ENCODE measurements at places on chromosomes 4 and X.

- no peak for DNase-seq
- H3K36me3 ChIP-seq, result no peaks in the 10 kb centered on the region
- H3K4me1 ChIP-seq, result no peaks in the 10 kb centered on the region
- no peaks in the 10 kb centered on the region for H3K27me3 ChIP-seq
These were observed 48.5 kb upstream of the GPRIN3 start for GRCh38 chr4:89356086-89356485.

- no peaks in the 10 kb centered on the region for H3K36me3 ChIP-seq
- no peak overlapping the region for H3K27ac ChIP-seq
- H3K27me3 ChIP-seq, result no peaks in the 10 kb centered on the region
- no peak for DNase-seq
- H3K4me3 ChIP-seq, result no peak overlapping the region
These were observed 121.0 kb downstream of the KCNIP4 start for GRCh38 chr4:21827575-21827974.

DNA sequence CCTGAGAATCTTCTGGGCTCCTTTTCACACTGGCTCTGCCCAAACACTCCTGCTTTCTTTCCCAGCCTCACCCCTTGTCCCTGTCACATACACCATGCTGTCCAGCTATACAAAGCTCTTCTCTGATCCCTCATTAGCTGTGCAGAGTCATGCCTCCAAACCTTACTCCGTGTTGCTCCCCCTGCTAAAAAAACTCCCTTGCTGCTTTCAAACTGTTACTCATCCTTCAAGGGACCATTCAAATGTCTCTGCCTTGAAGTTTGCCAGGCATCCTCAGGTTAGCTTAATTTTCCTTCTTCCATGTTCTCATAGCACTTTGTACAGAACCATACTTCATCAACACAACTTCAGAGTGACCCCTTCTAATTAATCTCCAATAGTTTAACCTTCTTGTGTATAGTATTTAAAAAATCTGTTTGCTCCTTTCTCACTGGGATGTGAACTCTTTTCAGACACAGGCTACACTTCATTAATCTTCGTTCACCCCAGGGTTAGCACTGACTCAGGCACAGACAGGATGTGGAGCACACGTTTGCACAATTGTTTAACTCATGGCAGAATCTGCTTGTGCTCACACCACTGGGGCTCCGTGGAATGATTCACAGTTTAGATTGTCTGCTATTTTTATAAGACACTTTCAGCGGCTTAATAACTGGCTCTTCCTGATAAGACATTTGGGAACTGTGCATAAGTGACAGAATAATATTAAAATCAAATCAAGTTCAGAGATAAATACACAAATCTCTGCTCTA lies 21.4 kb upstream of the SEL1L3 start:
- no peak overlapping the region for H3K4me3 ChIP-seq
- no peak for DNase-seq
- no peaks in the 10 kb centered on the region for H3K4me1 ChIP-seq
- H3K27ac ChIP-seq, result no peak overlapping the region
- no peaks in the 10 kb centered on the region for H3K27me3 ChIP-seq

GRCh38 chr4:182928061-182928460 lies 10.9 kb upstream of the DCTD start:
- peak; percentile 36 for DNase-seq
- H3K27me3 ChIP-seq, result no peaks in the 10 kb centered on the region
- H3K4me1 ChIP-seq, result no peaks in the 10 kb centered on the region
- no peaks in the 10 kb centered on the region for H3K36me3 ChIP-seq
- H3K4me3 ChIP-seq, result no peak overlapping the region

- DNase-seq, result no peak
- H3K4me1 ChIP-seq, result peaks cover 4% of the 10 kb centered on the region
- no peaks in the 10 kb centered on the region for H3K27me3 ChIP-seq
- H3K27ac ChIP-seq, result no peak overlapping the region
- H3K4me3 ChIP-seq, result no peak overlapping the region
These were observed 412.7 kb upstream of the TENM3 start for GRCh38 chr4:181830404-181831035.

DNA sequence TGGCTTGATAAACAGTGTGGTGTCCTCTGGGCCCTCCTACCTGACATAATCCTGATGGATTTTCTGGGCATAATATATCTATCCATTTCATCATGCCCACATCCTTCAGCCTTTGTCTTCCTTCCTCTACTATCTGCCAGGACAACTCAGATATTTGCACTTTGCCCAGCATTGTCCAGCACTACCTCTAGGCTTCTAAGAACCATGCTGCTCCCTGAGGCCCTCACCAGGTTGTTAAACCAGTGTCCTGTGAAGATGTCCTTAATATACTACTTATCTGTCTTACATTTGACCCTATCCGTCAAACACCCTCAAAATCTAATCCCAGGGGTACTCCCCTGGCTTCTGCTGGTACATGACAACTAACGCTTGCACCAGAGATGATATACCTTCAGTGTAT lies 58.2 kb upstream of the MAML3 start:
- no peak overlapping the region for H3K4me3 ChIP-seq
- H3K36me3 ChIP-seq, result no peaks in the 10 kb centered on the region
- H3K27ac ChIP-seq, result peak overlapping the region; percentile 71
- peaks cover 17% of the 10 kb centered on the region for H3K4me1 ChIP-seq
- DNase-seq, result no peak

- H3K4me3 ChIP-seq, result no peak overlapping the region
- no peaks in the 10 kb centered on the region for H3K36me3 ChIP-seq
- DNase-seq, result no peak
- peaks cover 4% of the 10 kb centered on the region for H3K4me1 ChIP-seq
- peaks cover 85% of the 10 kb centered on the region for H3K27me3 ChIP-seq
- no peak overlapping the region for H3K27ac ChIP-seq
These were observed 8.5 kb downstream of the NKX3-2 start for GRCh38 chr4:13535708-13536361.

GRCh38 chr4:42050516-42051249 lies 60.4 kb downstream of the SLC30A9 start:
- no peak overlapping the region for H3K4me3 ChIP-seq
- DNase-seq, result no peak
- no peak overlapping the region for H3K27ac ChIP-seq
- H3K36me3 ChIP-seq, result no peaks in the 10 kb centered on the region
- H3K4me1 ChIP-seq, result no peaks in the 10 kb centered on the region

GRCh38 chrX:128653524-128654060 lies 601.4 kb upstream of the ACTRT1 start:
- H3K4me1 ChIP-seq, result no peaks in the 10 kb centered on the region
- H3K4me3 ChIP-seq, result no peak overlapping the region
- H3K27me3 ChIP-seq, result no peaks in the 10 kb centered on the region
- no peak overlapping the region for H3K27ac ChIP-seq

- DNase-seq, result no peak
- H3K4me3 ChIP-seq, result no peak overlapping the region
- no peaks in the 10 kb centered on the region for H3K4me1 ChIP-seq
- no peak overlapping the region for H3K27ac ChIP-seq
- H3K36me3 ChIP-seq, result no peaks in the 10 kb centered on the region
- H3K27me3 ChIP-seq, result no peaks in the 10 kb centered on the region
These were observed 352.1 kb downstream of the KCNIP4 start for GRCh38 chr4:21596521-21596920.

- no peak for DNase-seq
- H3K27ac ChIP-seq, result no peak overlapping the region
- no peaks in the 10 kb centered on the region for H3K27me3 ChIP-seq
- no peaks in the 10 kb centered on the region for H3K4me1 ChIP-seq
- no peak overlapping the region for H3K4me3 ChIP-seq
These were observed 191.0 kb downstream of the CCSER1 start for GRCh38 chr4:90318193-90318592.

GRCh38 chrX:97605271-97605670 lies 721.6 kb downstream of the RPA4 start:
- no peaks in the 10 kb centered on the region for H3K36me3 ChIP-seq
- H3K27me3 ChIP-seq, result no peaks in the 10 kb centered on the region
- H3K27ac ChIP-seq, result no peak overlapping the region
- no peaks in the 10 kb centered on the region for H3K4me1 ChIP-seq
- no peak for DNase-seq

- no peaks in the 10 kb centered on the region for H3K27me3 ChIP-seq
- H3K27ac ChIP-seq, result no peak overlapping the region
- peaks cover 3% of the 10 kb centered on the region for H3K4me1 ChIP-seq
- no peak overlapping the region for H3K4me3 ChIP-seq
- DNase-seq, result no peak
- H3K36me3 ChIP-seq, result no peaks in the 10 kb centered on the region
These were observed 8.4 kb downstream of the CORIN start for GRCh38 chr4:47829438-47829837.

GRCh38 chr4:74772106-74772505 lies 22.2 kb downstream of the BTC start:
- H3K4me3 ChIP-seq, result no peak overlapping the region
- H3K27ac ChIP-seq, result no peak overlapping the region
- no peaks in the 10 kb centered on the region for H3K36me3 ChIP-seq
- H3K4me1 ChIP-seq, result no peaks in the 10 kb centered on the region
- H3K27me3 ChIP-seq, result no peaks in the 10 kb centered on the region

DNA sequence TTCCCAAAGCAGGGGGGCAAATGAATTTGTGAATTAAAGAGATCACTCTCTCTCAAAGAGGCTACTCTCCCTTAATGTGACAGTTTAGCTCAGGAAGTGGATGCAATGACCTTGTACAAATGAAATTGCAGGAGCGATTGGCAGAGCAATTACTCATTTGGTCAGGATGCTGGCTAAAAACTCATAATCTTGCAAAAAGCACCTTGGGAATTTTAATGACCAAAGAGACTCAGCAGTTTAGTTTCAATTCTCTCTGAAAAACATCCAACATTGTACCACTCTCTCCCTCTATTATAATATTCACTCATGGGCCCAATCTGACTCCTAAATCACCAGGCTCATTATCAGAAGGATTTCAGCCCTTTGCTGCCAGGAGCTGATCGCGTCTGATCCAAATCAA lies 26.1 kb downstream of the PDGFC start:
- no peaks in the 10 kb centered on the region for H3K36me3 ChIP-seq
- H3K27me3 ChIP-seq, result no peaks in the 10 kb centered on the region
- H3K27ac ChIP-seq, result no peak overlapping the region
- H3K4me1 ChIP-seq, result no peaks in the 10 kb centered on the region
- no peak for DNase-seq

- H3K27me3 ChIP-seq, result no peaks in the 10 kb centered on the region
- no peak overlapping the region for H3K4me3 ChIP-seq
- no peaks in the 10 kb centered on the region for H3K4me1 ChIP-seq
- no peaks in the 10 kb centered on the region for H3K36me3 ChIP-seq
These were observed 29.4 kb upstream of the OPHN1 start for GRCh38 chrX:68462653-68463052.

- no peak for DNase-seq
- H3K27me3 ChIP-seq, result no peaks in the 10 kb centered on the region
- H3K4me1 ChIP-seq, result no peaks in the 10 kb centered on the region
- H3K36me3 ChIP-seq, result no peaks in the 10 kb centered on the region
These were observed 464.7 kb upstream of the FAM47C start for GRCh38 chrX:36543499-36543898.

- peaks cover 2% of the 10 kb centered on the region for H3K36me3 ChIP-seq
- DNase-seq, result no peak
- no peaks in the 10 kb centered on the region for H3K27me3 ChIP-seq
- no peak overlapping the region for H3K4me3 ChIP-seq
- no peak overlapping the region for H3K27ac ChIP-seq
These were observed 4.1 kb upstream of the USP11 start for GRCh38 chrX:47228550-47229270.

DNA sequence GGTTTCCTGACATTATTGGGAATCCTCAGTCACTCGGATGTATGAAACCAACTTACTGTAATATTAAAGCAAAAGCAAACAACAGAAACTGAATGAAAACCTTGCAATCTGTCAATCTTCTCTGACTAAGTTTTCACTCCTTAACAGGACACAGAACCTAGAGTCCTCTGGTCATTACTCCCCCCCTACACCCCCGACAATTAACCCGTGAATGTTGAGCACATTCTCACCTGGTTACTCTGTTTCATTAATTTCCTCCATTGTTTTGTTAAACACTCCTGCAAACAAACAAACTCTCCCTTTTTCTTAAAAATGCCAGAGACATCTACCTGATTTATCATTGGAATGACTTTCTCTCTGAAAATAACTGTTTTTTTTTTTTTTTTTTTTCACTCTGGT lies 469.0 kb upstream of the PRKX start:
- H3K27me3 ChIP-seq, result no peaks in the 10 kb centered on the region
- H3K4me3 ChIP-seq, result no peak overlapping the region
- no peaks in the 10 kb centered on the region for H3K36me3 ChIP-seq
- DNase-seq, result no peak
- H3K27ac ChIP-seq, result no peak overlapping the region
- no peaks in the 10 kb centered on the region for H3K4me1 ChIP-seq

DNA sequence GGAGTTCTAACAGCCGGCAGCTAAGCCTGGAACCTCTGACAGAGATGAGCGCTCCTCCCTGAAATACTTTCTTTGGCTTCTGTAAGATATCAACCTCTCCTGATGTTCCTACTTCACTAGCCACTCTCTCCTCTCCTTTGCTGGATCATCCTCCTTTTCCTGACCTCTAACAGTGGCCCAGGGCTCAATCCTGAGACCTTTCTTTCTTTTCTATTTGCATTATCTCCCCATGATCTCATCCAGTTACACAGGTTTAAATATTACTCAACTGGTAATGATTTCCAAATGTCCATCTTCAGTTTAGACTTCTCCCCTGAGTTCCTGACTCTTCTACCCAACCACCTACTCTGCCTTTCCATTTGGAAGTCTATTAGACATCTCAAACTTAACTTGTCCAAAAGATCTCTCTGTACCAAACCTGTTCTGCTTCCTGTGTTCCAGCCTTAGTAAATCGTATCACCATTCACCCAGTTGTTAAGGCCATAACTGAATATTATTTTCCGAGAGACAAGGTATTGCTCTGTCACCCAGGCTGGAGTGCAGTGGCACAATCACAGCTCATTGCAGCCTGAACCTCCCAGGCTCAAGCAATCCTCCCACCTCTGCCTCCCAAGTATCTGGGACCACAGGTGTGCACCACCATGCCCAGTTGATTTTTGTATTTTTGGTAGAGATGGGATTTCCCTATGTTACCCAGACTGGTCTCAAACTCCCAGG lies 41.1 kb downstream of the RFC1 start:
- H3K27ac ChIP-seq, result no peak overlapping the region
- H3K27me3 ChIP-seq, result no peaks in the 10 kb centered on the region
- no peaks in the 10 kb centered on the region for H3K4me1 ChIP-seq
- no peak overlapping the region for H3K4me3 ChIP-seq
- DNase-seq, result no peak

DNA sequence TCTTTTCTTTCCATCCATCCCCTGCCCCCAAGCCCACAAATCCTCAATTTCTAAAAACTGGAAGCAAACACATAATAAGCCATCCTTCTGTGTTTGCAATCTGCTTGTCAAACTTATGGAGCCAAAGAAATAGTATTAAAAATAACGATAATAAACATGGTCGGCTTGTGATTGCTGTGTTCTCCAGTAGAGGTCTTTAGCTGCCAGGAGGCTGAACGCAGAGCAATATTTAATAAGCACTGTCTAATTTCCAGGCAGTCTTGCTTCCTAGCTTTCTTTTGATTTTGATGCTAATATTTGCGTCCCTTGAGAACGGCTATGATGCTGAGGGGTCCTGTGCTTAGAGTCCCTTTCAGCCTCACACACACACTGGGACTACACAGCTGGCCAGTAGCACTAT lies 3.2 kb upstream of the HELT start:
- no peak for DNase-seq
- H3K4me1 ChIP-seq, result peaks cover 2% of the 10 kb centered on the region
- H3K27me3 ChIP-seq, result peaks cover 63% of the 10 kb centered on the region
- H3K4me3 ChIP-seq, result no peak overlapping the region
- no peaks in the 10 kb centered on the region for H3K36me3 ChIP-seq

- no peak for DNase-seq
- no peak overlapping the region for H3K27ac ChIP-seq
- no peaks in the 10 kb centered on the region for H3K36me3 ChIP-seq
- H3K4me3 ChIP-seq, result no peak overlapping the region
These were observed 3.5 kb downstream of the CXorf58 start for GRCh38 chrX:23911126-23911835.

Data from mesendoderm (in vitro differentiated cells).